ENCODE measurements at places on chromosomes 11 and 22.

DNA sequence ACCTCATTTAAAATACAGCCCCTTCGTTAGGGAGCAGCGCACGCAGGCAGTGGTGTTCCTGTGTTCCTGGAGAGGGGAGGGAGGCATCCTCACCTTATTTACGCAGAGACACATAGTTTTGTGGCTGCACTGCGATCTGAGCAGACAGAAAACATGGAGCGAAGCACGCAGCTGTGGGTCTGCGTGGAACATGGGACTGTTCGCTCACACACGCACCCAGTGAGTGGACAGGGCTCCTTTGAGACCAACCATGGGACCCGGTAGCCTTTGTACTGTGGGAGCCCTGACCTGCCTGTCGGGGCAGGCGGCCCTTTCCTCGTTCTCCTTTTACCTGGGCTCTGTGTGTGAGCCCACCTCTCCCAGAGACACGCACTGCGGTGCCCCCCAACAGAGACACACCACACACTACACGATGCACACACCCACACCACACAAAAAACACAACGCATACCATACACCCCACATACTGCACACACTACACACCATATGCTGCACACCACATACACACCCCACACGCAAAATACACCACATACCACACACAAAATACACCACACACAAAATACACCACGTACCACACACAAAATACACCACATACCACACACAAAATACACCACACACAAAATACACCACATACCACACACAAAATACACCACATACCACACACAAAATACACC lies 1245.7 kb downstream of the BRD1 start:
- no peak for DNase-seq

- DNase-seq, result no peak
These were observed 336.5 kb downstream of the TMEM135 start for GRCh38 chr11:87374038-87374807.

GRCh38 chr22:22465782-22466181 lies 42.8 kb downstream of the ZNF280B start:
- no peak for DNase-seq

GRCh38 chr22:40376149-40376548 lies 5.8 kb downstream of the SGSM3 start:
- no peak for DNase-seq

- no peak for DNase-seq
These were observed 42.4 kb downstream of the KCNJ4 start for GRCh38 chr22:38412435-38413084.

GRCh38 chr11:8759634-8760033 lies 77.0 kb downstream of the RPL27A start:
- no peak for DNase-seq

GRCh38 chr11:8767466-8768142 lies 85.0 kb downstream of the RPL27A start:
- DNase-seq, result no peak

DNA sequence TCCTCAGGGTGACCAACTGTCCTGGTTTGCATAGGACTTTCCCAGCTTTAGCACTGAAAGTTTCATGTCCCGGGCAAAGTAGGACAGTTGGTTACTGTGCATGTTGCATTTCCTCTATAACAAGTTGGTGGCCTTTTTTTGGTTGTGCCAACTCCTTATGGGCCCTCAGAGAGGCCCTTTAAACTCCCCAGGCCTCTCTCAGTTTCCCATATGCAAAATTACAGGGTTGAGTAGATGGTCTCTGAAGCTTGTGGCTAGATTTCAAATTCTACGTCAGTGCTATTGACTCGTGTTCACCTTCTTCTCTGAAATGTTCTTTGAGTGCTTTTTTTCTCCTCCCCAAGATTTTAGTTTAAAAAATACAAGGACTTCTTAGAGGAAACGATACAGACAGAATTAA lies 92.5 kb downstream of the MYO18B start:
- DNase-seq, result no peak

DNA sequence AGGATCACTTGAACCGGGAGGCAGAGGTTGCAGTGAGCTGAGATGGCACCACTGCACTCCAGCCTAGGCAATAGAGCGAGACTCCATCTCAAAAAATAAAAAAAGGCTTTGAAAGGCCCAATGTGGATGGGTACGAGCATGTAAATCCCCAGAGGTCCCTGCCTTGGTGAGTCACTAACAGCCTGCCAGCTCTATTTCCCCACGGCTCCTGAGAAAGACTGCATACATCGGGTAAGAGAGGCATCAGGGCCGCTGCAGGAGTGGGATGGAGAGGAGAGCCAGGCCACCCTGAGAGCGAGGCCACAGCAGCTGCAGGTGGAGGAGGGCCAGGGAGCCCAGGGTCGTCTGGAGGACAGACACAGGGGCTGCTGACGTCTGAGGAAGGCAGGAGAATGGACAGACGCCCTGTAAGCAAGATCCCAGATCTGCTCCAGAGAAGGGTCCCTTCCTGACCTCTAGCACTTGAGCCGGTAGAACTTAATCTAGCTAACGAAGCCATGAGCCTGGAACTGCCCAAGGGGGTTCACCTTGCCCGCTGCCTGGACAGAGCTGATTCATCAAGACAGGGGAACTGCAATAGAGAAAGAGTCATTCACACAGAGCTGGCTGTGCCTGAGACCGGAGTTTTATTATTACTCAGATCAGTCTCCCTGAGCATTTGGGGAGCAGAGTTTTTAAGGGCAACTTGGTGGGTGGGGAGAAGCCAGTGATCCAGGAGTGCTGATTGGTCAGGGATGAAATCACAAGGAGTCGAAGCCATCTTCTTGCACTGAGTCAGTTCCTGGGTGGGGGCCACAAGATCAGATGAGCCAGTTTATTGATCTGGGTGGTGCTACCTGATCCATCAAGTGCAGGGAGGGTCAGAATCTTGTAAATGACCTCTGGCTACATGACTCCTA lies 5.1 kb upstream of the KRTAP5-9 start:
- DNase-seq, result no peak

DNA sequence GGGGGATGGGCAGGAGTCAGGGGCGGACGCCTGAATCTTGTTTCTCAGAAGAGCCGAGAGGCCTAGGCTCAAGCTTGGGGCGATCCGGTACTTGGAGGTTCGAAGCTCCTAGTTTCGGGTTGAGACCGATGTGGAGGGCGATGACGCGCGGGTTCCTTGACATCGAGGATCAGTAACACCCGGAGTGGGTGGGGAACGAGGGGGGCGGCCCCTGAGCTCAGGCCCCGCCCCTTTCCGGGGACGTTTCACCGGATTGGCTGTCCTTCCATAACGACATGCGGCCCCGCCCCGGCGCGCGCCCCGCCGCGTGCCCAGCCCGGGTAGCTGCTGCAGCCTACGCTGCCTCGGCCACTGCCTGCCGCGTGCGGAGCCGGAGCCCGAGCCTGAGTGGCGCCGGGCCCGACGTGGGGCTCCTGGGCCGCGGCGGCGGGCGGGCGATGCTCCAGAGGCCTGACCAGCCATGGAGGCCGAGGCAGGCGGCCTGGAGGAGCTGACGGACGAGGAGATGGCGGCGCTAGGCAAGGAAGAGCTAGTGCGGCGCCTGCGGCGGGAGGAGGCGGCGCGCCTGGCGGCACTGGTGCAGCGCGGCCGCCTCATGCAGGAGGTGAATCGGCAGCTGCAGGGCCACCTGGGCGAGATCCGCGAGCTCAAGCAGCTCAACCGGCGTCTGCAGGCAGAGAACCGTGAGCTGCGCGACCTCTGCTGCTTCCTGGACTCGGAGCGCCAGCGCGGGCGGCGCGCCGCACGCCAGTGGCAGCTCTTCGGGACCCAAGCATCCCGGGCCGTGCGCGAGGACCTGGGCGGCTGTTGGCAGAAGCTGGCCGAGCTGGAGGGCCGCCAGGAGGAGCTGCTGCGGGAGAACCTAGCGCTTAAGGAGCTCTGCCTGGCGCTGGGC lies at the start of gene CCDC85B:
TSS of gene CCDC85B (plus strand) at position 350 of the 895 bp plus-strand sequence. CDS start at position 461, 111 bp downstream.
- DNase-seq, result peak; percentile 96

GRCh38 chr11:133816146-133816870 lies 29.0 kb downstream of the SPATA19 start:
- DNase-seq, result no peak

DNA sequence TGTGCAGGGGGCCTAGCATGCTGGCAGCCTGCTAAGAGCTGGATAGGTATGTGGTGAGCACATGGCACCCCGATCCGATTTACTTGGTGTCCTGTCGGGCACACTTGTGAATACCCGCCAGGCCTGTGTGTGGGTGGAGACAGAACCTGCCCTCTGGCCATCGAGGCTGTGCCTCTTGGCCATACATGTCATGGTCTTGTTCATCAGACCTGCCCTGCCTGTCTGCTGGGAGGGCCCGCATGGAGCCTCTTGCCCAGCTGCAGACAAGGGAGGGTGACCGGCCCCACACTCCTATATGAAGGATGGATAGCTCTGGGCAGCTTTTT lies 310.2 kb downstream of the TBC1D22A start:
- no peak for DNase-seq

DNA sequence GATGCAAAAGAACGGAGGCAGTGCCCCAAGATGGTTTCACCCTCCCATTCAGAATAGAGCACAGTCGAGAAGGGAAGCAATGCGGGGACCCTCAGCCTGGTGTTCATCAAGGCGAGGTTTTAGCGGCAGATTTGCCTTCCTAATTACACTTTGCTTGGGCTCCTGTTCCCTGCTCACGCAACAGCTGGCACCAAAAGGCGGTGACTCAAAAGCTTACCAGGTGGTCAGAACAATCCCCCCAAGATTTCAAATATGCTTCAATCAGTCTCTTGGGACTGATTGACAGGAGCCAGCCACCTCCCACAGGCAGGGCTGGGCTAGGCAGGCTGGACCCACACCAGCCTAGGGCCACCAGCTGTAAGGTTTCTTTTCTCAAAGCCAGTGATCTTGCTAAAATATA lies 14.2 kb downstream of the IGSF9B start:
- DNase-seq, result no peak

GRCh38 chr11:103587901-103588788 lies 448.3 kb upstream of the DDI1 start:
- no peak for DNase-seq

GRCh38 chr11:126140926-126141280 lies 70.5 kb downstream of the RPUSD4 start:
- DNase-seq, result no peak

GRCh38 chr22:19473578-19473977 lies 5.4 kb downstream of the UFD1 start:
- no peak for DNase-seq
